AG20443 (cell line): ENCODE measurements at places on chromosomes 3 and 15.

- peak; percentile 22 for DNase-seq
Observed at GRCh38 chr15:27448986-27449385, 478.0 kb downstream of the GABRG3 start.

GRCh38 chr3:110236976-110237610 is 834.5 kb upstream of the NECTIN3 start:
- no peak for DNase-seq

DNA sequence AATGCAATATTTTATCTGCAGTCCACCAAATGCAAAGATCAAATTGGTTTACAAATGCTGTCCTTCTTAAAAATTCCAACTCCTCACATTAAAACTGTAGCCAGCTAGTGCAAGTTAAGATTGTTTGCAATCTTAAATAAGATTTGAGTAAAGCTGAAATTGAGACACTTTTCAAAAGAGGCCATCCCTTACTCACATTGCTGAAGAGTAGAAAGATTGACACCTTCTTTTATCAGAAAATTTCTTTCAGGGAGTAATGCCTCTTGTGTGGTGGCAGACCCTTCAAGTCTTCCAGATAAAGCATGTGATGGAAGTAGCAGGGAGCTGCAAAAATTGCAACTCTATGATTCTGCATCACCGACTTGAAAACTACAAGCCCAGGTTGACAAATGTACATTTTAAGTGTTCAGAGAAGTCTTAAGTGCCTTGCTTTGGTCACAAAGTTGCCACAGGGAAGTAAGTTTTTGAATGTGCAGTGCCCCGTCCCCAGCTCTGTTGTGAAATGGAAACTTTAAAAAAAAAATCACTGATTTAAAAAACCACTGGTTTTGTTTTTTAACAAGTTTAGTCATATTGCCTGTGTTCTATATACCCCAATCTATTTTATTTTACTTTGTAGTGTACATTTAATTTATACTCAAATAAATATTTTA is 12.6 kb downstream of the CD86 start:
- no peak for DNase-seq

DNA sequence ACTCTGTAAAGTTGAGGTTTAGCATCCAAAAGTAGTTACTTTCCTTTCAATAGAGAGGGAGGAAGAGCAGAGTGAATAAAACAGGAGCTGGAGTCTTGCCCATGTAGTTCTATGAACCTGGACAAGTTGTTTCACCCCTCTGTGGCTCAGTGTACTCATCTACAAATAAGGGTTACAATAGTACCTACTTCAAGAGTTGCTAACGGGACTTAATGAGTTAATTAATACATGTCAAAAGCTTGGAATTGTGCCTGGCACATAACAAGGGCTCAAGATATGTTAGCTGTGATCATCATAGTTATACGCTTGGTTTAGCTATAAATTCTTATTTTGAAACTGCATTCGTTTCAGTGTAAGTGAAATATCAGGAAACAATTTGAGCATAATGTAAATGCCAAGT is 388.5 kb upstream of the THBS1 start:
- no peak for DNase-seq

DNA sequence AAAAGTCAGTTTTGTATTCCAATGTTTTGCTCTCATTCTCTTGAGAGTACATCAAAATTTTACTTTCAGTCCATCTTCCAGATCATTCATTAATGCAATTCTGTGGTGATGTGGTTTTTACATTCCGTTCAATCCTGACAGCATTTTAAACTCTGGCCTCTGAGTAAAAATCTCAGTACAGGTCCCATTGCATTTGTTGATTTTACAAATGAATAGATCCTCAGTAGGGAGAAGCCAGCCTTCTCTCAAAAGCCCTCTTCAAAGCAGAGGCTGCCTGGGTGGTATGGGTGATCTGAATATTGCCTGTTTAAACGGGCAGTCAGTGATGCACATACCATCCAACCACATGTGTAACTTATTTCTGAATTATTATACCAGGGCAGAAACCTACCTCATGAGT is 72.5 kb upstream of the TSC22D2 start:
- DNase-seq = no peak

GRCh38 chr15:31352911-31353811 is 26.5 kb downstream of the KLF13 start:
- DNase-seq = peak; percentile 87

- no peak for DNase-seq
Observed at GRCh38 chr15:63446255-63446654, 58.1 kb upstream of the USP3 start.

DNA sequence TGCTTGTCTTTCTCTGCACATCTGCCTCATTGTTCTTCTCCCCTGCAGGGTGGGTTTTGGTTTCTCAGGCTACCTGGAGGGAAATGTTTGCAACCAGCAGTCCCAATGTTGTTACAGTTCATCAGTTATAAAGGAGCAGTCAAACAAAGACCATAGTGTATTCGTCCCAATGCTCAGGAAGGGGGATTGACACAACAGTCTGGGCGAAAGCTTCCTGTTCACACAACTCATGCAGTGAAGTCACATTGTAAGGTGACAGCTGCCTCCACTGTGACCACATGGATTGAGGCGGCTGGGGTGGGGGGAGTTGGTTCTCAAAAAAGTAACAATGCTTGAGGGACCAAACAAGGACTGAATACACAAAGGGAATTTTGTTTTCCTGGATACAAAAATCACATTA is 28.8 kb upstream of the TF start:
- no peak for DNase-seq

- peak; percentile 61 for DNase-seq
Observed at GRCh38 chr3:150216041-150216811, 191.9 kb upstream of the TSC22D2 start.

DNA sequence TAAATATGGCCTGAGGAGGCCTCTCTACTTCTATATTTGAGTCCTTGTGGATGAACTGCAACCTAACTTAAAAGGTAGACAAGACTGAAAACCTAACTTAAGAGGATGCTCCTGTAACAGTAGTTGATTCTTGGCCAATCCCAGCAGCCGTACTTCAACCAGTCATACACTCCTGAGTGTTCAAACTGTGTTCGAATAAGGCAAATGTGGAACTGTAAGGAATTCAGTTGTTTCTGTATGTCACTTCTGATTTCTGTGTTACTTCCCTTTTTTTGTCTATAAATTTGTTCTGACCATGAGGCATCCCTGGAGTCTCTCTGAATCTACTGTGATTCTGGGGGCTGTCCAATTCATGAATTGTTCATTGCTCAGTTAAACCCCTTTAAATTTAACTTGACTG is 20.5 kb downstream of the GALK2 start:
- DNase-seq = no peak

GRCh38 chr3:182793663-182794454 is 555 bp downstream of the ATP11B start:
- DNase-seq = peak; percentile 80

- DNase-seq = no peak
Observed at GRCh38 chr15:49848807-49849206, 228.0 kb downstream of the DTWD1 start.

- no peak for DNase-seq
Observed at GRCh38 chr3:62809369-62809768, 65.8 kb downstream of the CADPS start.

DNA sequence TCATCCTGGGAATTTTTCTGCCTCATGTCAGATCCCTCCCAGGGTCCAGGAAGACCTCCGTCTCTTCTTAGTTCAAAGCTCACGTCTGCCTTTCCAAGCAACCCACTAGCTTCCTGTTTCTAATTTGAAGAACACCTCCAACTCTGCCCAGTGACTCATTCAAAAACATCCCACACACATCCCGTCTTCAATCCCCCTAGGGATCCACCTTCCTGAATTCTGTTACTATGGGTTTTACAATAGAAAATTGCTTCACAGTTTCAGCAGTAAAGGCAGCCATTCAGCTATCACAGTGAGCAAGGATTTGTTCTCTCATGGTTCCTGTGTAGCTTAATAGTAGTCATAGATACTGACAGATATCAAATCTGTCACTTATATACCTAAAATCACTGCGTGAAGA is 308.3 kb upstream of the CCDC54 start:
- DNase-seq = peak; percentile 70

DNA sequence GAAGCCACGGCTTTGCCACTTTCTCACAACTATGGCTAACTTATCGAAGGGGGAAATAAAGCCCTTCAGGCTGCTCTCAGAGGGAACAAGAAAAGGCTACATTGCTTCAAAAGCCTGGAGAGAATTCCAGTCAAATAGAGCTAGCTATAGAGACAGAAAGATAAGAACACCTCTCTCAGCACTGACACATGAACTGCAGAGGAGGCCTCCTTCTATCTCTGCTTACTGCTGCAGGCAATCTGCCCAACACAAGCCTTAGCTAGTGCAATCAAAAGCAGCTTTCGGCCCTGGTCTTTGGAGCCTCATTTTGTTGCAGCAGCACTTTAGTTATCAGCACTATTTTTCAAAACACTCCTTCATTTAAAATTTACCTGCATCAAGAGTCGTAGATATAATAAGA is 118.4 kb upstream of the ROBO1 start:
- no peak for DNase-seq

DNA sequence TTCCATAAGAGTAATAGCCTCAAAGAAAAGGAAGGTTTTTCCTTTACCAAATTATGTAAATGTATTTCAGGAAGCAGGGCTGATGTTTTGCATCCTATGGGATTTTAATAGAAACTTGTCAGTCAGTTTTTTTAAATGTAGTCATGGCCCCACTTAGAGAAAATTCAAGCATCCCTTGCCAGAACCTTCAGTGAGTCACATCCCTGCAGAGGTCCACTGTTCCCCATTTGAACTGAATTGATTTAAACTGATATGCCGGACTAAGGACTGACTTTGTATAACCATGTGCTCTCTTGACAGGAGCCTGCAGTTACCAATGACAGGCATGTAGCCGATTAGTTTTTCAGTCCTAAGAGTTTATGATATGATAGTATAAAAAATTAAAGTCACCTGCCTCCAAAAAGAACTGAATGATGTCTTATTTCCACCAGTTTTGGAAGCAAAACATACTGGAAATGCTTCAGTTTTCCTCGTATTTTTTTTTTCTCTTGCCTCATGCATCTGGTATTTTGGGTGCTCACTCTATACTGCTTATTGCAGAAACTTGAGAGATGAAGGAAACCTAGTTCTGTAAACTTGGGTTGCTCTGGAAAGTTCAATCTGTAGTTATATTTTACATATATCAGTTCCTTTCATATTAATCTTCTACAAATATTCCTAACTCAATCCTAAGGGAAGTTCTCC is 30.7 kb downstream of the LRTM1 start:
- peak; percentile 47 for DNase-seq

DNA sequence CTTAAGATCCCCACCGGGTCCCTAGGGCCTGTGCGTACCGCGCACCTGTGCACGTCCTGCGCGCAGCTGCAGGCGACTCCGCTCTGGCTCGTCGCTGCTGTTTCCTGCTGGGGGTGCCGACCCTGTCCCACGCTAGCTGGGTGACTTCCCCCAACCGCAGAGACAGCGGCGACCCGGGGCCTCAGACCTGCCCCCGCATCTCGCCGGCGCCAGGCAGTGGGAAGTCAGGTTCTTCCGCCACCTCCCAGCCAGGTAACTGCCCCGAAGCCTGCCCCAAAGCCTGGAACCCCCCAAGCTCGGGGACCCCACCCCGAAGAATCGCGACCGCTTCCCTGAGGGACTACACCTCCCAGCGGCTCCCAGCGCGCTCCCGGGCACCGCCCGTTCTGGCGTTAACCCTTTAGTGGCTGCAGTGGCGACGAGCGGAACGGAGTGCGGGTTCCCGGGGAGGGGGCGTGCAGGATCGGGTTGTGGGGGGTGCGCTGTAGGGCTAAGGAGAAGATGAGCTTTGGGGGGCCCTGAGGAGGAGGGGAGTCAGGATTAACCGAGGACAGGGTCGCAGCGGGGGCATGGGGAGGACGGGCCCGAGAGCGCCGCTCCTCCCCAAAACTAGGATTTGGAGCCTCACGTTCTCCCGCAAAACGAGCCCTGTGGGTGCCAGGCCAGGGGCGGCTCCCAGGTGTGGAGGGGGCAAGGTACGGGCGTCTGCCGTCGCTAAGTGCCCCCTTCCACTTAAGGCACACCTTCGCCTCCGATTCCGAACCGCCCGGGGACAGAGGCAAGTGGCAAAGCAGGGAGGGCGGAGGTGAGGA is 589 bp downstream of the NEIL1 start:
- DNase-seq = peak; percentile 71

DNA sequence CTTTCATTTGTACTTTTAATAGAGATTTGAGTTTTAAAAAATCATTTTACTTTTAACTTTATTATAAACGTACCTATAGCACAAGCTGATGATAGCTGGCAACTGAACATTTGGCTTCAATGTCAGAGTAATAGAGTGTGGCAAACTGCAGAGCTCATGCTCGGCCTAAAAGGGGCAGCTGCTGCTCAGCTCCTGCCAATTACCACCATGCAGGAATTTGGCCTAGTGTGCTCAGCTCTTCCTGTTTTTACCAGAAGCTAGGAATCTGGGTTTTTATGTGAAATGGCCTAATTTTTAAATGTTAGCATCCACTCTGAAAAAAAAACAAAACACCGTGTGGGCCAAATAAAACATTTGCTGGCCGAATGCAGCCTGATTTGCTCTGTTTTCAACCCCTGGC is 1.8 kb downstream of the IFT122 start:
- peak; percentile 62 for DNase-seq

GRCh38 chr3:10334042-10334441 is 13.1 kb upstream of the SEC13 start:
- DNase-seq = no peak

DNA sequence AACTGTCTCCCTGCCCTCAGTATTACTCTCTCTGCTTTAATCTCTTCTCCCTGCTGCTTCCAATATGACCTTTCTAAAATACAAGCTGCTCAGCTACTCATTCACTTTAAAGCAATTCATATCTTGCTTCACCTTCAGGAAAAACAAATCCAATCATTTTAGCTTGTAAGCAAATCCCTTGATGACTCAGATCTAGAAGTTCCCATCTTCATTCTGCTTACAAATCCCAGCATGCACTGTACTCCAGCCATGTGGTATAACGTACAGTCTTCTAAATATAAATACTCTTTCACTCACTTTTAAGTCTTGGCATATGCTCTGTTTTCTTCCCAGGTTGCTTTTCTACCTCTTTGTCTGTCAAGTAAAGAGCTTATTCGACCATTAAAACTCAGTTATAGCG is 1009.1 kb upstream of the SEMA6D start:
- DNase-seq = no peak

DNA sequence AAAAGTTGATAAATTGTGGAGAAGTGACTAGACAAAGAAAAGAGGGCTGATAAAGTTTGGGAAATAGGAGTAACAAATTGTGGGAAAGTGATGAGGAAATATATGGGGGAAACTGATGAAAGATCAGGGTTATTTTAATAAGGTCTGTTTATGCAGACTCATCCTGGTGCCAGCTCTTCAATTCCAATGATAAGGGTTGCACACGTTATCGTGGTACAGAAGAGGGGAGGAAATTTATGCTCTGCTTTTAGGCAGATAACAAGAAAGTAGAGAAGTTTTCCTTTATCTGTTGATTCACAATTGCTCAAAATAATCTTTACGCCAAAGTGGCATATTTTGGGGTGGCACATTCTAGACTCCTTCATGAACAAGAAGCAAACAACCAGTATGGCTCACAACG is 32.1 kb upstream of the LIPC start:
- no peak for DNase-seq

- peak; percentile 68 for DNase-seq
Observed at GRCh38 chr3:8460815-8461456, 40.7 kb upstream of the LMCD1 start.

GRCh38 chr15:63726491-63726890 is 107.3 kb downstream of the HERC1 start:
- no peak for DNase-seq

GRCh38 chr15:89157918-89158564 is 63.3 kb downstream of the RLBP1 start:
- no peak for DNase-seq
